ENCODE measurements at places on chromosomes 11 and 22. TPM values are rescaled to one million over a fixed set of nuclear protein-coding genes. Genes with fewer than 3 reads are reported as not detected.

Gene KCNQ1OT1
- total RNA-seq = 3.9 TPM

Gene GANAB
- total RNA-seq = 612 TPM

Gene SNX32
- total RNA-seq = 4.0 TPM

Gene AASDHPPT
- 40.5 TPM for total RNA-seq

Measured in smooth muscle cell of the pulmonary artery (primary cell).